ENCODE measurements at places on chromosomes 7 and 10.

- DNase-seq = no peak
Measured at GRCh38 chr10:26903431-26904217, 42.9 kb upstream of the ABI1 start.

- no peak for DNase-seq
Measured at GRCh38 chr10:30630571-30630970, 1.0 kb upstream of the LYZL2 start.

- no peak for DNase-seq
Measured at GRCh38 chr7:17940951-17941431, 697 bp upstream of the SNX13 start.

- DNase-seq = peak; percentile 85
Measured at GRCh38 chr7:116316838-116317628, 106.7 kb downstream of the TES start.

DNA sequence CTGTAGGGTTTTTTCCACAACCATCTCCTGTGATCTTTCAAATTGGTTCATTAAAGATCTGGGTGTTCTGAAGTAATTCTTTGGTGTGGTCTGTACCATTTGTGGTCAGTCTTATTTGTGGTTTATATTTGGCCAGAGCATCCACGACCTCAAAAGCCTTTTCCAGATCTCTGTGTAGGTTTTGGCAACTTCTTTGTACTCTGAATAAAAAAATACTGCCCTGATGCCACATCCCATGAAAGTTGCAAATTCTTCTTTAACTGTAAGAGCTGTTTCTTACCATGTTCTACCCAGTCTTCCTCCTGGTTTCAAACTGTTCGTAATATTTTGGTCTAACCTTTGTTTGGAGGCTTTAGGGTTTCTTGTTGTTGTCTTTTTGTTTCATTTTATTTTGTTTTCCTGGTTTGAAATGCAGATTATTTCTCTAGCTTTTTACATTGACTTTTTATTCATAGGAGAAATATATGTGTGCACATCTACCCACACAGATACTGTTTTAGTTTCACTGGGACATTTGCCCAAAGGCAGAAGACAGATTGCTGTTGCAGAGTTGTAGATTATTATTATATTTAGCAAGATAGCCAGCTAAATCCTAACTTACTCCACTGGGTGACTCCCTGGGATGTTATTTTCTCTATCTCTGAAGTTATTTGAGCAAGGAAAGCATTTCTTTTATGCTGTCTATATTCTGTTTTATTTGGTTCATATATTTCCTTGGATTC lies 123.2 kb upstream of the SAMD8 start:
- peak; percentile 40 for DNase-seq

GRCh38 chr7:82080254-82080927 lies 310.5 kb upstream of the HGF start:
- no peak for DNase-seq

DNA sequence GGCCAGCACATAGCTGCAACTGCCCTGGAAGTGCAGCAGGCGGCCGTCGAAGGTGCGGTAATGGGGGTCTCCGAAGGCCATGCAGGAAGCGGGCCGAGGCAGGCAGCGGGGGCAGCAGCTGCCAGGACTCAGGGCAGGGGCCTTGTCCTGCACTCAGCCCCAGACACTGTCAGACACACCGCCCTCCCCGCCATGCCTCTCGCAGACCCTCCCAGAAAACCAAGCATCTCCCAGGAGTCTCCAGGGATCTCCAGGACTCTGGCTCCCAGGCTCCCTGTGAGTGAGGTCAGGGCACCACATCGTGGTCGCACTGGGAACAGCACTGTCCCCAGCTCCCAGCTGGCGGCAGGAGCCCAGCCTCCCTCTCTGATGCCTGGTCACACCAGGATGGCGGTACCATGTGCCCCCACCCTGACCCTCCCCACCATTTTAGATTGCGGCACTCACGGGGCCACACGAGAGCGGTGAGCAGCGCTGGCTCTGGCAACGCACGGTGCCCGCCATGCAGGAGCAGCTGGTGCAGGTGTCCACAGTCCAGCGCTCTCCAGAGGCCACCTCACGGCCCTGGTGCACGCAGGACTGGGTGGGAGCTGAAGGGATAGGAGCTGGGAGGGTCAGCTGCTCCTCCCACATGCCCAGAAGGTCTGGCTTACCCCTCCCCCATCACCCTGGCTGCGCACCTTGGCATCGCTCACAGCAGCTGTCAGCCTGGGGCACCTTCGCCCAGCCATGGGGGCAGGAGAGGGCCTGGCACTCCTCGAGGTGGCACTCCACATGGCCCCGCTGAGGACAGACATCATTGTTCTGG lies 17.5 kb downstream of the ATP6V1F start:
- peak; percentile 94 for DNase-seq

- DNase-seq = no peak
Measured at GRCh38 chr7:45099891-45100760, 11.4 kb upstream of the NACAD start.

GRCh38 chr7:128357217-128357613 lies 4.3 kb downstream of the PRRT4 start:
- no peak for DNase-seq

- DNase-seq = peak; percentile 44
Measured at GRCh38 chr7:149794661-149795060, 21.3 kb upstream of the ZNF467 start.

DNA sequence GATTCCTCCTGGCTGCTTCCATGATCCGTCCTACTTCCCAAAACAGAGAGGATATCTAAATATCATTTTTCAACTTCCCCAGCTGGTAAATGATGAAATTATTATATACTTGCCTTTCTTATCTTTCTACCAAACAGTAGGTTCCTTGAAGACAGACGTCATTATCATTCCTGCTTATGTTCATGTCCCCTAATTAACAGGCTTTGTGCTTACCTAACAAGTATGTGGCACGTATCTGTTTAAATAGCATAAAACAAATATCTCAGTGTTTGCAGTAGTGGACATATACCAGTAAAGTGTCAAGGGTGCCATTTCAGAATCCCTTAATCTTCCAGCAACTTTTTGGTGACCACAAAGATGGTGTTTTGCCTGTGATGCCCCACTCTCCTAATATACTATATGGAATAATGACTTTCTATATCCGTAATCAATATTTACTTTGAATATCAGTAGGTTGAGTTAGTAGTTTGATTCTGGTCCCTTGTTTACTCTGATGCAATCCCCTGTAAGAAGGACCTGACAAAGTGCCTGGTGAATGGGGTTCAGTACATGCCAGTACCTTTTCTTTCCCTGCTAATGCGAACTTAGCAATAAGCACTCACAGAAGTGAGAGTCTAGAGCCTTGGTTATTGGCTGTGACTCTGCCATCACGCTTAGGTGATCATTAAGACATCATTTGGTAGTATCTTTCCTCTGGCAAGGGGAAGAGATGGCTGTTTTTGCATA lies 124.4 kb downstream of the ITIH5 start:
- no peak for DNase-seq

- DNase-seq = no peak
Measured at GRCh38 chr7:48053736-48054135, 18.4 kb downstream of the C7orf57 start.

GRCh38 chr10:14683256-14683655 lies 91.4 kb downstream of the FAM107B start:
- DNase-seq = no peak

DNA sequence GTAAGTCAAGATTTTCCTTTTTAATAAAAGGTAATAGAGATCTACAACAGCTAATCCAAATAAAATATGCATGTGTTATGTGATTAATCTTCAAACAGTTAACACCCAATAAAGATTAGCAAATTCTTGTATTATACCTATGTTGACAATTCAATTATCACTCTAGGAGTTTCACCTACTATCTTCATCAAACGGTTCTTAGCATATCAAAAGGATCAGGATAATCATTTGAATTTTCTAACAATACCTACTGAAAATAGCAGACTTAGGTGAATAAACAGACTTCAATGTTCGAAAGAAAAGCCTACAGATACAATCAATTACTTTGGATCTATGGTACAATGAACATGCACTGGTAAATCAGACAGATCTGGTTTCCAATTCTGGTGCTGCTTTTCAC lies 268.3 kb downstream of the CACNA2D1 start:
- no peak for DNase-seq

DNA sequence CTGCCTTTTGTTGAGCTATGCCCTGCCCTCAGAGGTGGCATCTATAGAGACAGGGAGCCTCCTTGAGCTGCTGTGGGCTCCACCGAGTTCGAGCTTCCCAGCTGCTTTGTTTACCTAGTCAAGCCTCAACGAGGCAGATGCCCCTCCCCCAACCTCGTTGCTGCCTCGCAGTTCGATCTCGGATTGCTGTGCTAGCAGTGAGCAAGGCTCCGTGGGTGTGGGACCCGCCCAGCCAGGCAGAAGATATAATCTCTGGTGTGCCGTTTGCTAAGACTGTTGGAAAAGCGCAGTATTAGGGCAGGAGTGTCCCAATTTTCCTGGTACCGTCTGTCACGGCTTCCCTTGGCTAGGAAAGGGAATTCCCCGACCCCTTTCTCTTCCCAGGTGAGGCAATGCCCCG lies 88.4 kb upstream of the CDK6 start:
- DNase-seq = no peak

GRCh38 chr10:17235136-17235535 lies 7.1 kb downstream of the VIM start:
- DNase-seq = no peak

- no peak for DNase-seq
Measured at GRCh38 chr10:69049566-69049961, 38.3 kb upstream of the SRGN start.

DNA sequence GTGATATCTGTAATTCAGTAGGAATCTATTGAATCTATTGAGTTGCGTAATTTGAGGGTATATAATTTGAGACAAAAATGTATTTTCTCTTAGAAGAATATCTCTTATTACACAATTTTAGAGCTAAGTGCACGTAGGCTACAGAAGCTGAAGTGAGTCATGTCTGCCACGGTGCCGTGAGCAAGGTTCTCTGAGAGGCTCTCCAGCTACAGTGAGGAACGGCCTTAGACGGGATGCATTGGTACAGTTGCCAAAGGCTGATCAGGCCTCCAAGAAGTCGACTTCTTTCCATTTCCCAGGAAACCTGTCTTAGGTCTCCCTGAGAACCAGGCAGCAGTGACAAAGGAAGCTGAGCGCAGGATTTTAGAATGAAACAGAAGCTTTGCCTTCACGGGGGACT lies 28.6 kb downstream of the TCERG1L start:
- no peak for DNase-seq

DNA sequence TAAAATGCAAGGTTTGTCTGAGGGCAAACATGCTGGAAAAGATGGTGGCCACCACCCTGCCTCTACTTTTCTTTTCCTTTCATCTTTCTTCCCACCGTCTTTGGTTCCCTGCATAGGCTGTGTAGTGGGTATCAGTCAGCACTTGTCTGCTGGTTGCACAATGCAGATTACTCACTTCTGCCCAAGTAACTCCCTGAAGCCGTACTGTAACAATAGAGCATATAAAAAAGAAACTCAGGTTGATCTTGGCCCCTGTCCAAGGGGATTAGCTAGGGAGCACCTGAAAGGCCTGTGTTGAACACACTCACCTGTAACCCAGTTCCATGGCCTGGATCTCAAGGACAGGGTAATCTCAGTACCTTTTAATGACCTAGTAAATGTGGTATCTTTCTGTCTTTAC lies 533.0 kb upstream of the GALNT17 start:
- peak; percentile 59 for DNase-seq

- DNase-seq = no peak
Measured at GRCh38 chr10:6133331-6134098, 44.7 kb downstream of the RBM17 start.

- no peak for DNase-seq
Measured at GRCh38 chr10:70557086-70557845, 45.3 kb downstream of the PRF1 start.
